ENCODE measurements at places on chromosomes 7 and 10. TPM values are rescaled to one million over a fixed set of nuclear protein-coding genes. Genes with fewer than 3 reads are reported as not detected.

SPDYE9 gene
- total RNA-seq, result not detected

DRGX gene
- not detected for total RNA-seq

AOC1 gene
- total RNA-seq, result not detected

GSTO2 gene
- total RNA-seq, result 3.4 TPM

PRF1 gene
- 1.00 TPM for total RNA-seq

PRTFDC1 gene
- total RNA-seq, result not detected

DNAH11 gene
- total RNA-seq, result not detected

CALHM3 gene
- total RNA-seq, result not detected
